NCI-H1930 (cell line): ENCODE measurements at places on chromosomes 6 and 20.
A peak's percentile ranks its signal among the peaks of the same experiment; 100 is the strongest.

DNA sequence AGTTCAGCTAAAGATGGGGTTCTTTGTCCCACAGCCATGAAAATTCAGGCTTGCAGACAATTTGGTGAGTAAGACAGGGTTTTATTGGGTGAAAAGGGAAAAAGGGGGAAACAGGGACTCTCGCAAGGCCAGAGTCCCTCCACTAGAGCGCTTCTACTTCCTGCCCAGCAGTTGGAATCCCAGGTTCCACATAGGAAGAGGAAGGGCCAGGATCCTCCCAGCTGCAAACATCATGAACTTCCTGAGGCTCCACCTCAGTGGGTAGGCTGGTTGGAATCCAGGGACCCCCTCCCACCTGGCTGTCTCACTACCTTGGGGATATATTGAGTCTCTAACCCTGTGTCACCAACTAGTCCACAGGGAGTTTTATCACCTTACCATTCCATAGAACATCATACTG, 39.5 kb upstream of the PRSS16 start:
- no peak for DNase-seq

DNA sequence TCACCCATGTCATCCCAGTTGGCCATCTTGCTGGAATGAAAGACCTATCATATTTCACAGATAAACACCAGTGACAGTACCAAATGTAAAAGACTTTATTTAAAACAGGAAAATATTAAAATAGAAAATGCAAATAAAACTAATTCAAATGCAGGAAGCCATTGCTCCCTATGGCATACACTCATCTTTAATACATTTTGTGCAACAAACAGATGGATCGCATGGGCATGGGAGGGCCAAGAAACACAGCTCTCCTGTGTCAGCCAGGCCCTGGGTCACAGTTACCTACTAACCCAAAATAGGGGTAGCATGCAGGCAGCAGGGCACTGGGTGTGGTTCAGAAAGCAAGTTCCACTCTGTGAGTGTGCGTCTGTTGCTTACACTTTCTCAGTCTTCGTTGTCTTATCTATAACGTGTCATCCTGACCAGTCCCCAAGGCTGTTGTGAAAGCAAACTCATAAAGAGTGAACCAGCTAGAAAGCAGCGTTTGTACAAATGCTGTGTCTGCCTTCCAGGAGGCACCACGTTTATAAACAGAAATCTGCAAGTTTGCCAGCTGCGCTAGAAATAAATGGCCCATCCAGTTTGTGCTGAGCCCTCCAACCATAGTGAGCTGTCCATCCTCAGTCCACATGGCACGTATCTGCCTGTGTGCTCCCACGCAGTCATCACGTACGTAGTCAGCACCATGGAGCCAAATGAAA, 180.5 kb downstream of the SYNDIG1 start:
- DNase-seq: no peak

DNA sequence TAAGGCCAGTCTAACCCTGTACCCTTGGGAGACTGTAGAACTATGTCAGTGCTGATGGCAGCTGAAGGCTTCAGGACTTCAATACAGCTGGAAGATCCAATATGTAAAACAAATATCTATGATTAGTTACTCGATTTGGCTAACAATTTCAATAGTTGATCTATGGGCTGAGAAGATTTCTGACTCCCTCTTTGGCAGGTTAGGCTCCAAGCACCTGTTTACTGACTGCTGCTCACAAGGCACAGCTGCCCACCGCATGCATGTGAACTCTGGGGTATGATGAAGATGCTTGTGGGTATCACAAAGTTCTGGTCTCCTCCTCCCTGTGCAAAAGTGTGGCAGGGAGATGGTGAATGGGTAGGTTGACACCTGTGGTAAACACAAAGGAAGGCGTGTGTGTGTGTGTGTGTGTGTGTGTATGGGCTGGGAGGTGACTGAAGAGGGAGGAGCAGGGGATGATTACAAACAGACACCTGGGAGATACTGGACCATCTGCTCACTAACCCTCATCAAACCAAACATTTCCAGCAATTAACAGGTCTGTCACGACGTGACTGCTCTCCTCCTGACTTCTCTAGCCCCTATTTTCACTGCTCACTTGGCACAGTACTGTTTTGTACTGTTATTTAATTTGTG, 18.1 kb downstream of the ELMO2 start:
- no peak for DNase-seq

GRCh38 chr6:69584913-69585729, 211.7 kb downstream of the LMBRD1 start:
- DNase-seq: no peak

DNA sequence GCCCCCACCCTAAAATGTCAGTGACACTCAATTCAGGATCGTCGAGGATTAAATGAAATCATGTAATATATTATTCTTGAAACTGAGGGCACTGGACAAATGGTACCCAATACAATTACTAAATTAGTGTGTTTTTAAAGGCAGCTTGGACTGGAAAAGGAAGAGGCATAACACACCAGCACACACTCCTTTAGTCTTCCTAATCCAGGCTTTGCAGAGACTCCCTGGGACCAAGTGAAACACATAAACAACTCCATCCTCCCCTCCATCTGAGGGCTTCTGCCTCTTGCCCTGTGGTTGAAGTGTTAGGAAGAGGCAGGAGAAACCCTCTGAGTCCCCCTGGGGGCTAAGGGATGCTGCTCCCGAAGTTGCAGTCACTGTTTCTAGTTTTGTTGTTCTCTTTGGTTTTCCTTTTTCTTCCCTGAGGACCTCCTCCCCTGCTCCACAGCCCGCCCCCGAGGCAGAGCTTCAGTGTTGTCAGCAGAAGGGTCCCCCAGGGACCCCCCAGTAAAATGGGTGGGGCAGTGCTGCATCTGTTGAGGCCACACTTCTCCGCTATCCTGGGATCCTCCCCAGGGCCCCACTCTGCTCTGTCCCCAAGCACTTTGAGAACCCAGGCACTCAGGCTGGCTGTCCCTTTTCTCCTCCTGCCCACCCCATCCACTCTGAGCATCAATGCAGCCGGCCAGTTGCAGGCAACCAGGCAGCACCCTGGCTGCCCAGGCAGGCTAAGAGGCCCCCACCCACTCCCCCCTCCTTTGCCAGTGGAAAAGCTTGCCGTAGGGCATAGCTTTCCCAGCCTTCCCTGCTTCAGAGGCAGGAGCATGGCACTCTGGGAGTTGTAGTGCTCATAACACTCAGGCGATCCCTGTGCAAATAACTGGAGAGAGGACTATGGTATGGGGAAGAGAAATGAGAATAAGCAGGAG, 5.9 kb downstream of the TMEM63B start:
- peak; percentile 8 for DNase-seq

DNA sequence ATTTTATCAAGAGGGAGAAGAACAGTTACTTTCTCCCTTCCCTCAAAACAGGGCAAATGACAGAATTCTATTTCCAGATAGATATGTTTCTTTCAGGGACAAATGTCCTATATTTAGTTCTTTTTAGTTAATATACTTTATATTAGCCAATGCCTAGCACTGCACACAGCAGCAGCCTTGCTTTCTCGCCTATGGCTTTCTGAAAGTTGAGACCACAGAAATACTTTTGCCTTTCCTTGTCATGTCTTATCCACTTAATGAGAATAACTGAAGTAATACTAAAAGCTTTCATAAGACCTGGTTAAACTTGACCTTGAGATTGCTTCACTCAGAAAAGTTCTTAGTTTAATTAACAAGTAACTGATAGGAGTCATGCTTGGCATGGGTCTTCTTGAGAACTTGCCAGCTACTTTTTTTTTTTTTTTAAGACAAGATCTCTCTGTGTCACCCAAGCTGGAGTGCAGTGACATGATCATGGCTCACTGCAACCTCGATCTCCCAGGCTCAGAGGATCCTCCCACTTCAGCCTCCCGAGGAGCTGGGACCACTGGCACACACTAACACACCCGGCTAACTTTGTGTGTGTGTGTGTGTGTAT, 159.3 kb downstream of the CDKAL1 start:
- no peak for DNase-seq

- no peak for DNase-seq
Observed at GRCh38 chr6:103672169-103672568, 1187.5 kb downstream of the HACE1 start.

GRCh38 chr20:20491784-20492264, 123.9 kb downstream of the INSM1 start:
- no peak for DNase-seq

GRCh38 chr20:62327726-62328495, 25.1 kb downstream of the ADRM1 start:
- DNase-seq: no peak

DNA sequence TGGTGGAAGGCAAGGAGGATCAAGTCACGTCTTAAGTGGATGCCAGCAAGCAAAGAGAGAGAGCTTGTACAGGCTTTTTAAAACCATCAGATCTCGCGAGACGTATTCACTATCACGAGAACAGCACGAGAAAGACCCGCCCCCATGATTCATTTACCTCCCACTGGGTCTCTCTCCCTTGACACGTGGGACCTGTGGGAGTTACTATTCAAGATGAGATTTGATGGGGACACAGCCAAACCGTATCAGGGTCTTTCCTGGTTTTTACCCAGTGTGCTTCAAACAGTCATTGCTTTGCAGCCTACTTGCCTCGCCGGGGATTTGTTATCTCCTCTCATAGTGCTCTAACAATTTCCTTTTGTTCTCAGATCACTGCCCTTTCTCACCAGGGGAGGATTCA, 108.2 kb downstream of the UST start:
- DNase-seq: no peak

DNA sequence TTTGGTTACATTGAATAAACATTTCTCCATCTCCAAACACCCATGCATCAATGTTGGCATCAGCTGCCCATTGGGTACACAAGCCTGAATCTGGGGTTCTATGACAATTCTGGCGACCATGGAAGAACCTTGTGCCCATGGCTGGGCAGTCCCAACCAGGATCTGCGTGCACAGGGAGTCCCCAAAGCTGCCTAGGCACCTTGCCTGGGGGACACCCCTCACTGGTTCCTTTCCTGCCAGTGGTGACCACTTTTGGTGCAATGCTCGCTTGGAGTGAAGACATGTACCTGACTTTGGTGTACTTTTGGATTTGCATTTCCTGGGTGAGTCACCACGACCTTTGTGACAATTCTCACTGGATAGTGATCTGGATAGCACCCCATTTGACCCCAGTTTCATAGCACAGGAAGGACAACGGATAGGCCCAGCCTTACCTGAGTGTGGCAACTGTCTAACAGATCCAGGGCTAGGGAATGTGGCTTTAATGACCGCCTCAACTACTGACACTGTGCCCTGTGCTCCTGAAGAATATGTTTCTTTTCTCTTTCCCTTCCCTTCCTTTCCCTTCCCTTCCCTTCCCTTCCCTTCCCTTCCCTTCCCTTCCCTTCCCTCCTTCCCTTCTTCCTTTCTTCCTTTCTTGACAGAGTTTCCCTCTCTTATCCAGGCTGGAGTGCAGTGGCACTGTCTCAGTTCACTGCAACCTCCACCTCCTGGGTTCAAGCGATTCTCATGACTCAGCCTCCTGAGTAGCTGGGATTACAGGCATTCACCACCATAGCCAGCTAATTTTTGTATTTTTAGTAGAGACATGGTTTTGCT, 7.1 kb downstream of the SPINT3 start:
- DNase-seq: no peak

- no peak for DNase-seq
Observed at GRCh38 chr6:52305411-52305810, 20.9 kb upstream of the MCM3 start.

DNA sequence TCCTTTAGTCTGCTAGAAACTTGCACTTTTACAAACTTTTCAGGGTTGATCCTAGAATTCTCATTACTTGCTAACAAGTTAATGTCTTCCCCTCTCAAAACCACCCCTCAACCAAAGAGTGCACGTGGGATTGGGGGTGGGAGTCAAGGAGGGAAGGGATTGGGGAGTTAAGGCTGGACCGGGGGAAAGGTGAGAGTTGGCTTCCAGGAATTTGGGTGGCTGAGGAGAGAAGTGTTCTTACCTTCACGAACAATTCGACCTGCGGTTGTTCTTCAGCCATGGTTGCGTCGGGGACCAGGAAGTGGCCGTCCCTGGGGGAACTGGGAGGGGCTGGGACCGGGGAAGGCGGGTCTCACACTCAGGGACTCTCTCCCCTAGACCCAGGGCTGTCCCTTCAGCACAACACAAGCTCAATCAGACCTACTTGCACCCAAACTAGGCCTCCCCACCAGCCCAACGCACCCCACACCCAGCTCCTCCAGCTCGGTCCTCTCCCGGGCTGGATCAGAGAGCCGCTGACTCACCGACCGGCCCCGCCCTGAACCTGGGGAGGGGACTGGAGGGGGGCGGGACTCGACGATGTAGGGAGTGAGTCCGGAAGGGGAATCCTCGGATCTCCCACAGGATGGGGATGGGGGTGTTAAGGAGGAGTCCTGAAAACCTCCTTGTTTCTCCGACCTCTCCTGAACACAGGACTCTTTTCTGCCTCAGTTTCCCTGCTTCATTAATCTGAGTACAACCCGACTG, at the start of gene CLIC1:
Gene CLIC1, minus strand, starts transcription at position 510 of the 747 bp plus-strand sequence. Its CDS starts 230 bp downstream, at position 280.
- peak; percentile 69 for DNase-seq

GRCh38 chr20:32535953-32536823, 48.9 kb downstream of the NOL4L start:
- peak; percentile 82 for DNase-seq

DNA sequence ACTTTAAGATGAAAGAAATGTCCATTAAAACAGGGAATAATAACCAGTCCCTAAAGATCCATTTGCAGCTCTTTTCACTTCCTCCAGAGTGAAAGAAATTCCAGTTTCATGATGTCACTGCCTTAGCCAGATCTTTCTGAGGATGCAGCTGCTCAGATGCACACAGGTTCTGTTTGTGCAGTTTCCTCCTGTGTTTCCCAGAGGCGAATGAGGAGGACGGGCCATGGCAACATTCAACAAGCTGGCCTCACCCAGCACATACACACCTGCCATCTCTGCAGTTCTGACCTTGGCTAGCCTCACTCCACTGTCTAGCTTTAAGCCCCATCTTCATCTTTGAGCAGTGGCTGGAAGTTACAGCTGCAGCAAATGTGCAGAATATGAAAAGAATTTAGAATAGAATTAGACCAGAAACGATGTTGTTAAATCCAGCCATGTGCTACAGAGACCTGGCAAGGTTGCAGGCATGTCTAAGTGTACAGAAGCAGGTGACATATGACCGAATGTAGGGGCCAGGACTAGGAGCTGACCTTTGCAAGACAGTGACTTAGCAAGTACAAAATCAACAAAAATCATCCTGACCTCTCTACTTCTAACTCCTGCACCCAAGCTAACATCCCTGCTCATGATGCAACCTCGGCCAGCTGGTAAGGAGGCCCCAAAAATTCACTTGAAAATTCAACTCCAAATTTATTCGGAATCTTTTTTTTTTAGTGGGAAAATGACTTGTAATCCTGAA, 35.0 kb downstream of the FAM50B start:
- DNase-seq: no peak

- no peak for DNase-seq
Observed at GRCh38 chr6:118859517-118860064, 34.4 kb upstream of the ASF1A start.

DNA sequence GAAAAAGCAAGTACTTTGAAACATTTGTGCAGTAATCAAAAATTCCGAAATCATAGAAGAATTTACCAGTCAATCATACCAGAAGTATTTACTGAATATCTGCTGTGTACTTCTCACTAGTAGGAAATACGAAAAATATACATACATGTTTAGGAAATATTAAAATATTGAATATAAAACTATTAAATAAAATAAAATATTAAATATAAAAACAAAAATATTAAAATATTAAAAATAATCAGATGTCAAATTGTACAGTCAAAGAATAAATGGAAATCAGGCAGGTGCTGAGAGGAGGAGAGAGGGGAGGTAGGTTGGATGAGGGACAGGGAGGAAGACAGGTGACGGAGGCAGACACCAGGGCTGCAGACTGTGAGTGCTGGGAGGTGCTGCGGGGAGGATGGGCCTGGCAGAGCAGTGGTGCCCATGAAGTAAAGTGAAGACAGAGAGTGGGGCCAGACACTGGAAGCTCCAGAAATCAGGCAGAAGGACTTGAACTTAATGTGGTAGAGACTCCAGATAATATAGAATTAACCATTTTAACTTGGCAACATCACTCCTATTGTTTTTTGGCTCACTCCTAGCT, 55.9 kb downstream of the PRKN start:
- no peak for DNase-seq
